DND-41 (cell line): ENCODE measurements at places on chromosomes 16 and 17.

DNA sequence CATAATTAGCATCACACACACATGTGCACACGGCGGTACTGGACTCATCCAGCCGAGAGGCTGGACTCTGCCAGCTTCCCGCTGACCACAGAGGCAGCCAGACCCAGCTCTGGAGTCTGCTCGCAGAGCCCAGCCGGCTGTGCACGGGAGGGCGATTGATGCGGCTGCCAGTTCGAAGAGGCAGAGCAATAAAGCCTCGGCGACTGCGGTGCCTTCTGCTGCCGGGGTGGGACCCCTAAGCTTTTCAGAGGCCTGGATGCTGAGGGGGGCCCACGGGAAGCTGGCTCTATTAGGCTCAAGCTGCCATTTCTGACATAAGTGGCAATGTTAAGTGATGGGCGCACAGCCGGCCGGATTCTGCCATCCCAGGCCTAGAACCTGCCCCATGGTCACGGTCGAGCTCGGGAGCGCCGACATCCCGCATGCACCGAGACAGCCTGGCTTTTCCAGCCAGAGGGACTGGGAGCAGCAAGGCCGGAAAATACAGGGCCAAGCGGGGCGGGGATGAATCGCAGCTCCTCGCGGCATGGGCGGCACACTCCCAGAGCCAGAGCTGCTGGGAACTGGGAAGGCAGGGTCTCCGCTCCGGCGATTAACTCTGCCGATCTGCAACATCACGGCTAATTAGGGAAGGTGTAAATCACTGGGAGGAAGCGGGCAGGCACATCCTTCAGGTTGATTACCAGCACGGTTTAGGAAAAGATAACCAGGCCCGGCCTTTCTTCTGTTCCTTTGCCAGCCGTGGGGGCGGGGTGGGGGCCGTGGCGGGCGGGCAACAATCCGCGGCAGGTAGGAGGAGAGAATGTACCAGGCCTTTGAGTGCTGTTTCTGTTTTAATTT is 57.7 kb downstream of the TBC1D16 start:
- DNase-seq = no peak

GRCh38 chr16:31143694-31144148 is 6.1 kb downstream of the PRSS36 start:
- no peak for DNase-seq

DNA sequence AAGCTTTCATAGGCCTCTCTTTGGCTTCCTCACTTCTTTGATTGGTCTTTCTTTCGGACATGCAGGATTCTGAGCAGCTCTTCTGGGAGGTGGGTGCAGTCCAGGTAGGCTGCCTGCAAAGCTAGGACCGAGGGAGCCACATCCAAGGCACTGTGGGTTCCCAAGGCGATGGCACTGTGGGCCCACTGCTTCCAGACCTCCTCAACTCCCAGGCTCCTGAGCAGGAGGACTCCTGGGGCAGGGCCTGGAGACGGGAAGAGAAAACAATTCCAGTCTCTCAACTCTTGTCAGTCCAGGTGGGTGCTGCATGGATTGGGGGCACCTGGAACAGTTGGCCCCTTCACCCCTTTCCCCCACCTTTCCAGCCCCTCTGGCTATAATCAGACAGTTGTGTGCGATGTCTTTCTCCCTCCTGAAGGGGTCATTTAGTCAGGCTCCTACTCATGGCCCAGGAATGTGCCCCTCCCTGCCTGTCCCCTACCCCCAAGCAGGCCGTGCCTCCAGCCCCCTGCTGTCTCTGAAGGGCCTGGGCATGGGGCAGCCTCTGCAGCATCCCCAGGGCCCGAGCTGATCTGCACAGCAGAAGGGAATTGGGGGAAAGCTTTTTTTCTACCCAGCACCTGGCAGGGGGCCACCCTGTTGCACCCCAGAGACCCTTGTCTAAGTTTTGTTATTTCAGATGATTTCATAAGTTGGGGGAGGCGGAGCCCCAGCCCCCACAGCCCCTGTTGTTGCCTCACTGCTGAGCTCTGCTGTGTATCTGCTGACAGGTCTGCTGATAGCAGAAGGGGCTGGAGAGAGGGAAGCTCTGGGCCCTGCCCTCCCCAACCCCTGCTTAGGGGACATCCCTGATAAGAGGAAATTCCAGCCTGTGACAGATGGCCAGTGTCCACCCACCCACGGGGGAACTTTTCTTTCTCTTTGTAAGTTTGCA is 330.3 kb downstream of the SEC14L1 start:
- DNase-seq = no peak

DNA sequence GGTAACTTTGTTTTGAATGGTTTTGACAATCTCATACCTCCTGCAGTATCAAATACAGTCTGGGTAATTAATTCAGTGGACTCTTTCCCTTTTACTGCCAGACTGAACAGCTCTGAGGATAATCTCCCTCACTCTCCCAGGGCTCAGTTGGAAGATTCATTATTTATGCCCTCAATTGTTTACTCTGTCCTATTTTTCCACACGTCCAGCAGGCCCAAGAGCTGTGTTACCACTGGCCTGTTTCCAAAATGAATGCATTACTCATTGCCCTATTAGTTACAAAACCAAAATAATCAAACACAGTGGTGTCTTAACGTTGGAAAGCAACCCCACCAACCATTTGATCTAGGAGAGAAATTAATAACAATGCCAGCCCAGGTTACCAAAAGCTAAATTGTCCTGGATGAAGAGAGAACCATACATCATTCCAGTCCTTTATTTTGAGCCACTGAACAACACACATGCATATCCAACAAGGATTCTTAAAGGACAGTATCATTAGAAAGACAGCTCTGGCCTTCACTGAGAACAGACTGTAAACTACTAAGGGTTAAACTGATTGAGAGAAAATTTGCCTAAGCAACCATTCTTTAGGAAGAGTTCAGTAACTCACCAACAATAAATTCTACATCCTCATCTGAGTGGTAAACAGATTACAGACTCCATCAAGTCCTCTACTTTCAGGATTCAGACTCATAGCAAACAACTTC is 34.5 kb downstream of the FAM222B start:
- no peak for DNase-seq

GRCh38 chr17:77965352-77965751 is 6.8 kb downstream of the TNRC6C start:
- no peak for DNase-seq

DNA sequence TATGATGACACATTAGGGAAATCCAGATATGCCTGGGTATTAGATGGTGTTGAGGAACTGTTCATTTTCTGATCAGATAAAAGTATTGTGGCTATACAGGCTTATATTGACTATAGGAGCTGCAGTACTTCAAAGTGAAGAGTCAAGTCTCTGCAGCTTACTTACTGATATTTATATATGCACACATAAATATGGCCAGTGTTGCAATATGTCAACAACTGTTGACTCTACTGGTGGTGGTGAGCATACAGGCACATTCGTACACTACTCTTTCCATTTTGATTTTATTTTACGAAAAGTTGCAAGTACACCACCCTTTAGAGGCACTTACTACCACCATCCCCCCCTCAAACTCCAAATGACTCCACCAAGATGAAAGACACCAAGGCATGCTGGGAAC is 2.5 kb downstream of the CIAO2B start:
- DNase-seq = no peak

DNA sequence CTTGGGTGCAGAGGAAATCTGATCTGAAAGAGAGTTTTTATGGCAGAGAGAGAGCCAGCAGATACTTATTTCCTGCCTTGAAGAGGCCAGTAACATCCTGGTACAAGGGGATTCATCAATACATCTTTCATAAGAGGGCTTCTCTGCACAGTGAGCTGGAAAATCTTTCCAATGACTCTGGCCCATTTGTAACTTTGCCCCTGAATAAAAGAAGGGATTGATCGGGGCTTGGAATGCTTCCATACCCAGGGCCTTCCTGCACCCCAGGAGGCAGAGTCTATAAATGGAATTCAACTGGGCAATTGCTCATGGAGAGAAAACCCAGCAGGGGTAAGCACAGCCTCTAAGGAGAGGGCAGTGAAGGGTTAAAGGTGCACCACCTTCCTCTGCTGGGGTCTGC is 163.3 kb downstream of the XYLT1 start:
- no peak for DNase-seq

DNA sequence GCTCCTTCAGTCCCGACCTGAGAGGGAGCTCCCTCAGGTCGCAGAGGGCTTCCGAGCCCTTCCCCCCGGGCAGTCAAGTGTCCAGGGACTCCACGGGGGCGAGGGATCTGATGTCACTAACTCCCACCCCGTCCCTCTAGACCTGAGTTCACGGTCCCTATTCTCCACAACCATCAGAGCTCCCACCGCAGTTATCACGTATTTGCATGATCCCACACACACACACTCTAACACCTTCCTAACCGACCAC is 3.7 kb upstream of the PER1 start:
- no peak for DNase-seq
